CD4-positive, alpha-beta T cell treated with Interleukin-12 subunit alpha and Interleukin-12 subunit beta, for 1 hour (primary cell): ENCODE measurements at places on chromosomes 1 and 21.

- DNase-seq: no peak
Measured at GRCh38 chr21:23488245-23488644, 2119.0 kb downstream of the MRPL39 start.

DNA sequence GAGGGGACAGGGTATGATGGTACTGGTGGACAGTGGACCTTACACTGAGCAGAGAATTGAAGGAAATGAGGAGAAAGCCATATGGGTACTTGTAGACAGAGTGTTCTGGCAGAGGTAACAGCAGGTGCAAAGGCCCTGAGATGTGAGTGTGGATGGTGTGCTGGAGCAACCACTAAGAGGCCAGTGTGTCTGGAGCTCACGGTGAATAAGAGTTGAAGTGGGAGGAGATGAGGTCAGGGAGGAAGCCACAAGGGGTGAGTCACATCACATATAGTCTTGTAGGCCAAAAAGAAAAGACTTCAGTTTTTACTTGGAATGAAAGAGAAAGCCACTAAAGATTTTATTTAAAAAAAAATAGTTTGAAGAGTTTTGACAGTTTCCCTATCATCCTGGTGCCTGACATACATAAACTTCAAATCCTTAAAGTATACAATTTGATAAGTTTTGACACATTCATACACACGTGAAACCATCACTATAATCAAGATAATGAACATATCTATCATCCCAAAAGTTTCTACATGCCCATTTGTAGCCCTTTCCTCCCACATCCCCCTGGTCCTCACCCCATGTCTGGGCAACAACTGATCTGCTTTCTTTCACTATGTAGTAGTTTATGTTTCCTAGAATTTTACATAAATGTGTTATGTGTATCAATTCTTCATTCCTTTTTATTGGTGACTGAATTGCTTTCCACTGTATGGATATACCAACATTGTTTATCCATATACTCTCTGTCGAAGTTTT, 148.4 kb downstream of the GPATCH2 start:
- peak; percentile 1 for DNase-seq

GRCh38 chr1:199305053-199305452, 666.2 kb downstream of the PTPRC start:
- no peak for DNase-seq

DNA sequence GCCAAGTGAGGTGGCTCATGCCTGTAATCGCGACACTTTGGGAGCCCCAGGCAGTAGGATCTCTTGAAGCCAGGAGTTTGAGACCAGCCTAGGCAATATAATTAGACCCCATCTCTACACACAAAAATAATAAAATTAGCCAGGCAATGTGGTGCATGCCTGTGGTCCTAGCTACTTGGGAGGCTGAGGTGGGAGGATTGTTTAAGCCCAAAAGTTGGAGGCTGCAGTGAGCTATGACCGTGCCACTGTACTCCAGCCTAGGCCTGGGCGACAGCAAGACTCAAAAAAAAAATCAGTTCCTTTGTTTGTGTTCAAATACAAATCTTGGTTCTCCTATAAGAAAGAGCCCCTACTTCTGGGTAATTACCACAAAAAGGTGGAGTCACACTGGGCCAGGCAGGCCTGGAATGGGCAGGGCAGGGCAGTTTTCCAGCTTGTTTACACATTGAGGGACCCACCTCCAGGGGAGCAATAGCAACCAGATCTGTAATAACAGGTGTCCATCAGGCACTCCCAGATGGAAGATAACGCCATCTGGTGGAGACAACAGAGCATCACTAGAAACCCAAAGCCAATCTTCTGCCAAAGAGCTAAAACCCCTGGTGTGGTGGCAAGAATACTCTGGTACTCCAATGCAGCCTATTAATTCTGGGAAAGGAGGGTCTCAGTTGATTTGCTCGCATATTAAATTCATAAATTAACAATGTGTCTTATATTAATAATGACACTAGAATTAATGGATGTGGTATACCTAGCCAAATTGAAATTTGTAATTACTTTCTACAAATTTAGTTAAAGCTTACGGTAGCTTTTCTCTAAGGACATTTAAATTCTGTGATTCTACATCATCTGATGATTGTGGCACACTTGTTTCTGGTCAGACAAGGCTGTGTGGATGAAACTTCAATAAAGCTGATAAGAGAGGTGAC, 13.2 kb downstream of the PPP1R15B start:
- peak; percentile 78 for DNase-seq

DNA sequence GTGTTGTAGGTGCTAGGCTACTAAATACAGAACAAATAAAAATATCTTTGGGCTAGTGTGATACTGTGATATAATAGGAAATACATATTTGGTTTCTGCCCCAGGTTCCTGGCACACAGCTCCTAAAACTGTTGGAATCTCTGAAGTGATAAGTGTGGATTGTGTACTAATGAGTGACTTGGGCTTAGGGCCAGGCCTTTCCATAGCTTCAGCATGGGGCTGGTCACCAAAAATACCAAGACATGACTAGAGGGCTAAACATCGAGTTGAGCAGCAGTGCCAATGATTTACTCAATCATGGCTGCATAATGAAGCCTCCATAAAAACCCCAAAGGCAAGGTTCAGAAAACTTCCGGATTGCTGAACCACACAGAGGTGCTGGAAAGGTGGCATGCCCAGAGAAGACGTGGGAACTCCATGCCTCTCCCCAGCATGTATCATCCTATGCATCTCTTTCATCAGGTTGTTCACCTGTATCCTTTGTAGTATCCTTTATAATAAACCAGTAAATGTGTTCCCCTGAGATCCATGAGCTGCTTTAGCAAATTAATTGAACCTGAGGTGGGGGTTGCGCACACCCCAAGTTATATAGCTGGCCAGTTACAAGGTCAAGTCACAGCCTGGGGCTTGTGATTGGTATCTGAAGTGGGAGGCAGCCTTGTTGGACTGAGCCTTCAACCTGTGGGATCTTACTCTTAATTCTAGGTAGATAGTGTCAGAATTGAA, 51.6 kb downstream of the ZMYM4 start:
- DNase-seq: no peak
